ENCODE measurements at places on chromosomes 6 and 20.

- no peak for DNase-seq
These were observed 198.9 kb downstream of the TBC1D32 start for GRCh38 chr6:121135425-121135824.

- no peak for DNase-seq
These were observed 32.1 kb downstream of the LRFN2 start for GRCh38 chr6:40555092-40555491.

DNA sequence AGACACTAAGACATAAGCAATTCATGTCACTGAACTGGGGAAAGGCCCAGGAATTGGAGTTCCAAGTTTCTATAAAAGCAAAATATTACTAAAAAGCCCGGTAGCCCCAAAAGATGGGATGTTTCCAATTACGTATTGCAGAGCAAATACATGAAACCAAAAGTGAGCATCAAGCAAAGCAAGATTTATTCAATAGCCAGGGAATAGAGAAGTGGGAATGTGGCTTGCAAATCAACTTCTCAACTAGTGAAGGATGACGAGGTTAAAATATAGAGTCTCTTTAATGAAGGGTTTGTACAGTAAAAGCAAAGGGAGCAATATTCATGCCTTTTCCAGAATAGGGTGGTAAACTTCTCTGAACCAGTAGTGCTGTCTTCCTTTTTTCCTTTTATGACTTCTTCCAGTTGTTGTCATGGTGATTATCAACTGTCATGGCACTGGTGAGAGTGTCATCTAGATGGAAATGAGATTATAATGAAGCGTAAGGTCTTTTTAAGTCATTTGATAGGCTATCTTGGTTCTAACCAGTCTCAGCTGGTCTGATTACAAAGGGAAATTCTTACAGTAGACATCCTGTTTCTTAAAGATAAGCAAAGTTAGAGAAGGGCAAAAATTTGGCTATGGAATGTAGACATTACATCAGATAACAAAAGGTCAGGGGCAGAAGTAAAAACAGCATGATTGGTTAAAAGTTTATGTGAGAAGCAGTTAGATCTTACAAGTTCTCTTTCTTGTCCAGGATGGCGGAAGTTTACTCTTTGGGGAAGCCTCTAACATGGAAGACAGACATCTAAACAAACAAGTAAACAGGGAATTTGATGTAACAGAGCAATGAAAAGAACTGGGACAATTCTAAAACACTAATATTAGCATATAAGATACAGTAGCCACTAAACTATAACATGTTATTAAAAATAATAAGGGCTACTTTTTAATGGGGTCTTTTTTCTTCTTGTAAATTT is 96.9 kb downstream of the TBX18 start:
- DNase-seq = no peak

DNA sequence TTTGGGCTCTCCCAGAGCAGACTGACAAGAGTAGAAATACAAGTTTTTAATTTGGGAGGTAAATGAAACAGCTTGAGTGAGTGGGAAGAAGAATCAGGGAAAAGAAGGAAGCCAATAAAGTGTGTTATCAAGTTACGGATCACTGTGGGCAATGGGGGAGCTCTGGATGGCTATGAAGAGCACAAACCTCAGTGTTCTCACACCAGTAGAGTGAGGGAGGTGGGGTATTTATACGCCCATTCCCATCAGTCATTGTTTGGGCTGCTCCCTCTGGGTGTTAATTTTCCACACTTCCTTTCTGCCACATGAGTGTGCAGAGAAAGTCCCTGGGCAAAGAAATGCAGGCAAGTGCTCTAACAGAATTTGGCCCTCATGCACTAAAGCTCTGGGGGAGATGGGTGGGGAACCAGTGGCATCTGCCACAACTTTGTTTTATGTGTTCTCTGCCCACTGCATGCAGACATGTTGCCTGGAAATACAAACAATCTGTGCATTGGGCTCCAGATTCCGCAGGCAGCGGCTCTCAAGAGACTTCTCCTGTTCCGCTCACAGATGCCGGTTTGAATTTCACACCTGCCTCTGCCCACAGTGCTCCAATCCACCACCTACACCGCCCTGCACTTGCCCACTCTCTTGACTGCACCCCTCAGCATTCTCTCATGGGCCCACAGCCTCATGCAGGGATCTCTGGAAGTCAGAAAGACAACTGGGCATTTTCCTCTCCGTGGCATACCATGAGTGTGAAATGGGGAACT is 211.1 kb upstream of the RNF24 start:
- no peak for DNase-seq
